ENCODE measurements at places on chromosomes 13 and 19.

- DNase-seq: no peak
These were observed 197.2 kb upstream of the SLC10A2 start for GRCh38 chr13:103263448-103263847.

DNA sequence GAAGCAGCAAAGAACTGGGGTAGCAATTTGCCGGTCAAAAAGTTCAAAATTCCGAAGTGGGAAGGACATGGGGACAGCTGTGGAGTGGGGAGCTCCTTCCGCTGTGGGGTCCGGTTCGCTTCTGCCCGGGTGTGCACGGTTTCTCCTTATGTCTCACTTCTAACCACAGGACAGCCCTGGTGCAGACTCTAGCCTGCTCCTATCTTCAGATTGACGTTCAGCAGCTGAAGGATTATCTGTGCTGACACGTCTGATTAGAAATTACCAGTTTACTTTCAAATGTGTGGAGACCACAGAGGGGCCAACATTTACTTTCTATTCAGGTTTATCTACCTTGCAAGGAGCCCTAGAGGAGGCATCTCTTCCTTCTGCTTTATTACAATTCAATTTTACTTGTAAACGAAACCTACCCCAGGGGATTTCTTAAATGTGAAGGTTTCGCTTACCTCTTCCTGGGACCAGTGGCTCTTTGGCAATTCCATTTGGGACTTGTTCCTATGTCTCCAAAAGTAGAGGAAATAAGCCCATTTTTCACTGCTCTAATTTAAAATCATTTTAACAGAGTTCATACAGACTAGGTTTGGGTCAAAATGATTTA is 27.3 kb downstream of the LHFPL6 start:
- no peak for DNase-seq

- DNase-seq: no peak
These were observed 57.9 kb downstream of the GADD45B start for GRCh38 chr19:2533686-2534422.

GRCh38 chr13:103044056-103044455 is 22.2 kb downstream of the SLC10A2 start:
- DNase-seq: no peak

GRCh38 chr19:46603752-46604231 is 2.7 kb downstream of the CALM3 start:
- no peak for DNase-seq

- DNase-seq: no peak
These were observed 18.3 kb downstream of the DNM2 start for GRCh38 chr19:10736189-10736588.

DNA sequence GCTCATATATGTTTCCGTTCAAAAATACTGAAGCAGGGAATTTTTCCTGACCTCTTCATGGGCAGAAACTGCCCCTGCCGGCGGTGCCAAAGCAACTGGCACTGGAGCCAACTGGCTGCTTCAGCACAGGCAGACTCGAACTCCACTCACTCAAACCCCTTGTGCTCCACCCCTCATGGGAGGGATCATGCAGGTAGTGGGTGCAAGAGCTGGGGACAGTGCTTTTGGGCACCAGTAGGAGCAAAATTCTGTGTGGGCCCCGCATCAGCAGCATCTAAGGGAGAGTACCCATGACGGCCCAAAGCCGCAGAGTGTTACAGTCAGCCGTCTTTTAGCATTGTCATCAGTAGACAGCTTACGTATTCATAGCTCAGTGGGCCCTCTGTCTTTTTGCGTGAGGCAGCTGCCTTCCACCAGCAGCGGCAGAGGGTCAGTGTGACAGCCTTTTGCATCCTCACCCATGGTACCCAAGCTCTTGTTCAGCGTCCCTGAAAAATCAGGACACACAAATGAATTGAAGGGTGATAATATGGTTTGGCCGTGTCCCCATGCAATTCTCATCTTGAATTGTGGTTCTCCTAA is 393.8 kb downstream of the SLITRK6 start:
- DNase-seq: no peak

DNA sequence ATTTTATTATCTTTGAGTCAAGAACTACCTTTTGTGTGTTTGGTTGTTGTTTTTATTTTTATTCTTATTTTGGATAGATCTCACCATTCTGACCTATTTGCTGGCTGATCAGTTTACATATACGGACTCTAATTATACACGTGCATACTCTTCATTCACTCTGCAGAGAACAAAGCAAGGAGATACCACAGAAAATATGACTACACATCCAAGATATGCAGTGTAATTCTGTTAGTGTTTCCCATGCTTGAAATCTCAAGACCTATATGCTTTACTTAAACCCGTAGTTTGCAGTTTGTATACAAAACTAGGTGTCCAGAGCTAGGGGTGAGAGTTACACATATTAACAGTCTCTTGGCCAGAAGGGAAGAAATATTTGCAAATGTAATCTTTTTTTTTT is 205.5 kb downstream of the DCLK1 start:
- DNase-seq: no peak
